Activated effector memory CD4-positive, alpha-beta T cell treated with Interleukin-2 at 50 U/mL for 16 hours (primary cell): ENCODE measurements at places on chromosomes 12 and 14.

DNA sequence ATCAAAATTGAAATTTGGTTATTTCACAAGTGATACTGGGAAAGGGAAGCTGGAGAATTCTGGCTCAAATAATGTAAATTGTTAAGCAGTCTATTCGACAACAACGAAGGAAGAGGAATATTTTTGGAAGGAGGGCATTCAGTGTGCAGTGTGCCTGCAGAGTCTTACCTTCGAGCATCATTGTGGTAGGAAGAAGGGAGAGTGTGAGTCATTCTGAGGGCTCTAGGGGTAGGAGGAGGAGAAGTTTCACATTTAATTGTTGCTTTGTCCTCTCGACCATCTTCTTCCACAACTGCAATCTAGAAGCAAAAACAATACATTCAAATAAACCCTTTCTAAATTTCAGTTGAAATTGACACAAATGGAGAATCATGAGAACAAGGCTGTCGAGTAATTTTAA lies 263.0 kb downstream of the ACSS3 start:
- DNase-seq: no peak

- DNase-seq: no peak
Observed at GRCh38 chr12:2560356-2560755, 234.4 kb upstream of the FKBP4 start.

GRCh38 chr12:92729773-92730305 lies 27.1 kb downstream of the PLEKHG7 start:
- DNase-seq: no peak

- DNase-seq: no peak
Observed at GRCh38 chr14:61839507-61839906, 77.3 kb downstream of the SNAPC1 start.

GRCh38 chr14:93744876-93745275 lies 43.4 kb downstream of the PRIMA1 start:
- no peak for DNase-seq

DNA sequence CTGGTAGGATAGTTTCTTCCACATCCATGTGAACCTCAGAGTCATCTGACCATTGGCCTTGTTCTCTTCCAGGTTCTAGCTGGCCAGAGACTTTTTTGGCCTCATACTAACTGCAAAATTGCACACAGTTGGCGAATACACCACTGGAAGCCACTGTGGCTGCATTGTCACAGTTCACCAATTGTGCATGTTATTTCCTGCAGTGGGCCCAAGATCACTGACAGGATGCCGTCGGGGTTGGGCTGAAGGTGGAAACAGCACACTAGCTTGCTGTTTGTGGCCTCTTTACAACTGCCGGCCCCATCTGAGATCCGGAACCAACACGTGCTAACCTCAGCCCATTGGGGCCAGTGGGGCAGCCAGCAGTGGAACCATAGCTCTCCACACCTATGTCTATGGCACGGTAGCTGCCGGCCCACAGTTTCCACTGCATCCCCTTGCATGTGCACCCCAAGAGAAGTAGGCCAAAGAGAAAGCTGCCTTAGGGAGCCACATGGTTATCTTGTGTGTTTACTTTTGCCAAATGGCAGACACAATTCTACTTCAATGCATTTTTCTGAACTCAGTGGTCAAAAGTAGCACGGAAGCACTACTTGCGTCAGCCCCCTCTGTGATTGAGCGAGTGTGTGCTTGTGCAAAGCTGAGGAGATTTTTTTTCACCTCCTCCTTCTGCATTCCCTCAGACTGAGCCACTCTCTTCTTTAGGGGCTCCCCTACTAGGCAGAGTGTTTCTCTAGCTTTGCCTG lies 464.0 kb downstream of the RAD51B start:
- peak; percentile 65 for DNase-seq

DNA sequence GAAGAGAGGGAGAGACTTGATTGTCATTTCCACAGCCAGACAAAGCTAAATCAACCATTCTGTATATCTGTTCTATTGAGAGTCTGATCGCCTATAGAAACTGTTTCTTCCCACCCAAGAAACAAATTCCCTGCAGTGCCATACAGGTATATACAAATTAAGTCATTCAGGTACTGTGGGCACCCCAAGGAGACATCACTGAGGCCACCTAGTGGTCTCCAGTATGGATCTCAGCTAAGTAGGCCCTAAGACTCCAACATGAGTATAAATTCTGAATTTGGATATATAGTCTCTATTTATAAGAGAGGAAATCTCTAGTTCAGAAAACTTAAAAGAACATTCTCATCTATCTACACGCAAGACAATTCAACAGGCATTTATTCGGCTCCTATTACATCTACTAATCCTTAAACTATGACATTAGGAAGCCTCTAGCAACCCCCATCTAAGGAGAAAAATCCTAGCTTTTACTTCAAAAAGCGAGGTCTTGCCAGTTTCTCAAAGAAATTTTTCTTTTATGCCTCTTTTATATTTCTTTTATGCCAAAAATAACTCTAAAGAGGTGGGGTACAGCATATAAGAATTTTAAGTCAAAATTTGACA lies 62.6 kb downstream of the DCAF5 start:
- no peak for DNase-seq

GRCh38 chr12:4992871-4993270 lies 50.8 kb upstream of the KCNA5 start:
- no peak for DNase-seq

DNA sequence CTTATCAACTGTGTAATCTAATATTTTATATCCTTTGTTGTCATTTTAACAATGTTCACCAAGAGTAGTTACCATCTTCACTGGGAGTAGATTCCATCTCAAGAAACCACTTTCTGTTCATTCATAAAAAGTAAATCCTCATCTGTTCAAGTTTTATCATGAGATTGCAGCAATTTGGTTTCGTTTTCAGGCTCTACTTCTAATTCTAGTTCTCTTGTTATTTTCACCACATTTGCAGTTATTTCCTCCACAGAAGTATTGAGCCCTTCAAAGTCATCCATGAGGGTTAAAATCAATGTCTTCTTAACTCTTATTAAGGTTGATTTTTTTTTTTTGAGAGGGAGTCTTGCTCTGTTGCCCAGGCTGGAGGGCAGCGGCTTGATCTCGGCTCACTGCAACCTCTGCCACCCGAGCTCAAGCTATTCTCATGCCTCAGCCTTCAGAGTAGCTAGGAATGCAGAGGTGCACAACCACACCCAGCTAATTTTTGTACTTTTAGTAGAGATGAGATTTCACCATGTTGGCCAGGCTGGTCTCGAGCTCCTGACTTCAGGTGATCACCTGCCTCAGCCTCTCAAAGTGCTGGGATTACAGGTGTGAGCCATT lies 276.6 kb downstream of the ACSS3 start:
- DNase-seq: no peak

DNA sequence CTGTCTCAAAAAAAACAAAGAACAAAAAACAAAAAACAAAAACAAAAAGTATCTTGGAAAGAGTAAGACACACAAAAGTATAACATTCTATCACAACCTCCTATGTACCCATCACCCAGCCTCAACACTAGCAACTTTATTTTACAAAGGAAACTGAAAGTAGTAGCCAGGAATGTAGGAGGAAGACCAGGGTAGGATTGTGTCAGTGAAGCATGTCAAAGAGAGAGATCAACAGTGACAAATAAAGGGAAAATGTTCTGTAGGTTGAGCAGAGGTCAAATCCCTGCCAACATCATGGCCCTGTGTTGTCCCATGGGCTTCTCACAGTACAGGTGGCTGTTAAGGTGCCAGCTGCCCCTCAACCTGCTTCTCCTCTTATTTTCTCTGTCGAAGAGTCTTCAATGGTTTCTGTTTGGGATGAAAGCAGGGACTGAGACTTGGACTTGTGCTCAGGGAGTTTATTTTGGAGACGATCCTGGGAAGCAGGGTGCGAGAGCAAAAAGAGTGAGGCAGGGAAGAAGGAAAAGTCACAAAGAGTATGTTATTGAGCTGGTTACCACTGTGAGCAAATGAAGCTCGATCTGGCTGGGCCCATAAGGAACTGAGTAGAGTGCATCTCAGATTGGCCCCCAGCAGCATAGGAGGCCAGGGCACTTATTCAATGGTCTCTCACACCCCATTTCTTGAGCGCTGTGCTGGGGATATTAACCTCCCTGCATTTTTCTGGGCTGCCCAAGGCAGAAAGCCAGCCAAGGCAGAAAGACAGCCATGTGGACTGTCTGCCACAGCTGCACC lies 29.4 kb upstream of the CTDSP2 start:
- DNase-seq: no peak

- no peak for DNase-seq
Observed at GRCh38 chr14:56224691-56225681, 106.8 kb downstream of the PELI2 start.

DNA sequence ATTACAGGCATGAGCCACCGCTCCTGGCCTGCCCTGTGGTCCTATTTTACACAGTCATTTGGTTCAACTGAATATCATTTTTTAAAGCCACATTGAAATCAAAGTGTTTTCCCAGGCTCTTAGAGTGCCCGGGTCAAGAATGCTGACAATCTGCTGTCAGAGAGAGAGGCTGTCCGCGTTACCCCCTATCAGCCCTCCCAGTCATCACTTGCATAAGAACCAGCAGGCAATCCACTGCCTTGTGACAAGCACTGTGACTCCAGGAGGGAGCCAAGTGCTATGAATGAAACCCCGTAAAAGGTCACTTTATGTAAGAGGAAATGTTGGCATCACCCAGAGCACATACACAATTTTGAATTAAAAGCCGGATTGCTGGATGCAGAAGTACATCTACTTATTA lies 13.5 kb downstream of the PHLDA1 start:
- no peak for DNase-seq

GRCh38 chr12:88509851-88510250 lies 70.4 kb downstream of the KITLG start:
- DNase-seq: no peak

GRCh38 chr14:22456421-22456820 lies 132.6 kb downstream of the DAD1 start:
- DNase-seq: no peak

GRCh38 chr12:53061404-53062010 lies 11.6 kb downstream of the TNS2 start:
- DNase-seq: no peak

- DNase-seq: no peak
Observed at GRCh38 chr14:91385697-91386096, 31.9 kb downstream of the CCDC88C start.

DNA sequence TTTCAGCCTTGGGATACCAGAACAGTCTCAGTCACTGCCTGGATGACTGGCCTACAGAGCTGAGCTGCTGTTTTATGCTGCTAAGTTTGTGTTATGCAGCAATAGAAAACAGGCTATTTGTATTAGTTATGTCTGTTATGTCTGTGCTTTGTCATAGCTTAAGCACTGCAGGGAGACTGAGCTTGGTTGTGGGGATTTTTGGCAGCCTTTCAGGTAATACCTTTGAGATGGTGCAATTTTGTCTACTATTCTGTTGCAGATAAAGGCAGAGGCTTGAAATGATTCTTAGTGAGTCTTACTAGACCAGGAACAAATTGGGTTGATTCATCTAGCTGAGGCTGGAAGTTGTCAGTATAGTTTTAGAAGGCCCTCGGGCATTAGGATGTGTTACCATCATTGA lies 201.3 kb upstream of the RBM19 start:
- no peak for DNase-seq

DNA sequence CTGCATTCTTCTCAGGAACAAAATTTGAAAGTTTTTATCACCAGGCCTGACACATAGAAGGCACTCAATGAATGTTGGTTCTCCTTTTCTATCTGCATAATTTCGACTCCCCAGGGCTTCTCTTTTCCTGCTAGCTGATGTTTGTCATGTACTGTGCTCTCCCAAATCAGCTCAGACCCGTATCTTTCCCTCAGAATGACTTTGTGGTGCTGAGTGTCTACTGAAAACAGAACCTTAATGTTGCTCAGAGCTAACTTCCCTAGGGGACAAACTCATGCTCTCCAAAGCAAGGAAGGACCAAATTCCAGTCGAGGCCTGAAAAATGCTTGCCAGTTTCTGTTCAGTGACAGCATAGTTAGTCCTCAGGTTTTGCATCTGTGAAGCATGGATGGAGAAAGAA lies 1.9 kb downstream of the ARHGDIB start:
- no peak for DNase-seq

DNA sequence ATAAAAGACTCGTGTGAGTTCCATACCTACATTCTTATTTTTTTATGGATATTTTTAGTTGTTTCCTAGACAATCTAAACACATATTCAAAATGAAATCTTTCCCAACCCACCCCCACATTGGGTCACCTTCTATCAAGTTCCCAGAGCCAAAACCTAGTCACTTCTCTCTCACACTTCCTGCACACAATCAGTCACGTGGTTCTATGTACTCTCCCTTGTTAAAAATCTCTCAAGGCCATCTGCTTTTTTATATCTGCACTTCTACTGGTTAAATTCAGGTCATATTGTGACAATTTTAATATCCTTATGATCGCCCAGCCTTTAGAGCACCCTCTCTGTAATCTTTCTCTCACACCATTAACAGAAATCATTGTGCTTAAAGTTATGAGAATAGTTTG lies 175.0 kb upstream of the SYT10 start:
- DNase-seq: no peak

DNA sequence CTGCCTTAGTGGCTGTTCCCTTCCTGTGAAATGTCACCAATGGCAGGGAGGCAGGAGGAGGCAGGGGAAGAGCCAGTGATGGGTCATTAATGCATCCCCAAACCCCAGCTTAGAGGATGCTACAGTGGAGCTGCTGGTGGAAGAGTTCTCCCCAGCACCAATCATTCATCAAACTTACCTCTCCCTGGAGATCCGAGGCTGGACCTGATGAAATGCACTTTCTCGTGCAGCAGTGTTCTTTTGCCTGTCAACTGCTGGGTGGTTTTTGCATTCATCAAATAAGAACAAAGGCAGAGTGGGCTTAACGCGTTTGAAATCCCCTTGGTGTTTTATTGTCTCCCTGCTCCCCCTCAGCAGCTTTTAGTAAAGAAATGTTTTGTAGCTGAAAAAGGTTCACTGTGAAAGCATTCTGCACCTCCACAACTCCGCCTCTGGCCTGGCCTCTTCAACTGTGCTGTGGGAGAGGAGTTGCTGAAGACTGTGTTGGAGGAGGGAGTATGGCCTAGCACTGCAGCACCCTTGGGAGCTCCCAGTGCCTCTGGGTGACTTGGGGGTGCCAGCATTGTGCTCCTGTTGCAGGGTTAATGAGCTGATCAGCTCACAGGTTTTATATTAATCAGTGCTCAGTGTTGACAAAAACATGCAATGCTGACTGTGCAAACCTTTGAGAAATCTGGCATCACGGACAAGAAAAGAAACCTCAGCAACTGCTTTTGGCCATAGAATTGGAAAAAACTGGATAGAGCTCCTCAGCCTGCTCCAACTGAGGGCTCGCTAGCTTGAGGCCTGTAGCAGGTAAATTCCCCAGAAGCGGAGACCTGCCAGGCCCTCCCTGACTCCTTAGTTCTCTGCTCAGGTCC lies 14.4 kb downstream of the TSPAN9 start:
- DNase-seq: no peak

GRCh38 chr14:31228533-31228932 lies 20.9 kb upstream of the HECTD1 start:
- no peak for DNase-seq

DNA sequence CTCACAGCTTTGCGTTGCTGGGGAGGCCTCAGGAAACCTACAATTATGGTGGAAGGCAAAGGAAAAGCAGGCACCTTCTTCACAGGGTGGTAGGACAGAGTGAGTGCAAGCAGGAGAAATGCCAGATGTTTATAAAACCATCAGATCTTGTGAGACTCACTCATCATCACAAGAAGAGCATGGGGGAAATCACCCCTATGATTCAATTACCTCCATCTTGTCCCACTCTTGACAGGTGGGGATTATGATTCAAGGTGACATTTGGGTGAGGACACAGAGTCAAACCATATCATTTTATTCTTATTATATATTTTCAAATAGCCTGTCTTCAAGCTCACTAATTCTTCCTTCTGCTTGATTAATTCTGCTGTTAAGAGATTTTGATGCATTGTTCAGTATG lies 665.3 kb downstream of the TRHDE start:
- no peak for DNase-seq

- DNase-seq: no peak
Observed at GRCh38 chr12:49357103-49357678, 10.1 kb upstream of the SPATS2 start.

GRCh38 chr14:88007608-88008007 lies 2.7 kb downstream of the GPR65 start:
- no peak for DNase-seq
